Hematopoietic multipotent progenitor cell (in vitro differentiated cells): ENCODE measurements at places on chromosomes 2 and 18.

- no peak for DNase-seq
Observed at GRCh38 chr2:44572196-44572900, 210.6 kb downstream of the CAMKMT start.

DNA sequence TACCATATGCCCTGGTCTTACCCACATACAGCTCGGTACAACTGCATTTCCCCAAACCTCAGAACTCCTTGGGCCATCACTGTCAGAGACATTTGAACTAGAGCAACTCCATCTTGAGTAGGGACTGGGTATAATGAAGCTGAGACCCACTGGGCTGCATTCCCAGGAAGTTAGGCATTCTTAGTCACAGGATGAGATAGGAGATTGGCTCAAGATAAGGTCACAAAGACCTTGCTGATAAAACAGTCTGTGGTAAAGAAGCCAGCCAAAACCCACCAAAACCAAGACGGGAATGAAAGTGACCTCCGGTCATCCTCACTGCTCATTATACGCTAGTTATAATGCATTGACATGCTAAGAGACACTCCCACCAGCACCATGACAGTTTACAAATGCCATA, 131.3 kb downstream of the PIK3C3 start:
- DNase-seq = no peak

- no peak for DNase-seq
Observed at GRCh38 chr2:152171718-152172117, 3.8 kb downstream of the STAM2 start.

DNA sequence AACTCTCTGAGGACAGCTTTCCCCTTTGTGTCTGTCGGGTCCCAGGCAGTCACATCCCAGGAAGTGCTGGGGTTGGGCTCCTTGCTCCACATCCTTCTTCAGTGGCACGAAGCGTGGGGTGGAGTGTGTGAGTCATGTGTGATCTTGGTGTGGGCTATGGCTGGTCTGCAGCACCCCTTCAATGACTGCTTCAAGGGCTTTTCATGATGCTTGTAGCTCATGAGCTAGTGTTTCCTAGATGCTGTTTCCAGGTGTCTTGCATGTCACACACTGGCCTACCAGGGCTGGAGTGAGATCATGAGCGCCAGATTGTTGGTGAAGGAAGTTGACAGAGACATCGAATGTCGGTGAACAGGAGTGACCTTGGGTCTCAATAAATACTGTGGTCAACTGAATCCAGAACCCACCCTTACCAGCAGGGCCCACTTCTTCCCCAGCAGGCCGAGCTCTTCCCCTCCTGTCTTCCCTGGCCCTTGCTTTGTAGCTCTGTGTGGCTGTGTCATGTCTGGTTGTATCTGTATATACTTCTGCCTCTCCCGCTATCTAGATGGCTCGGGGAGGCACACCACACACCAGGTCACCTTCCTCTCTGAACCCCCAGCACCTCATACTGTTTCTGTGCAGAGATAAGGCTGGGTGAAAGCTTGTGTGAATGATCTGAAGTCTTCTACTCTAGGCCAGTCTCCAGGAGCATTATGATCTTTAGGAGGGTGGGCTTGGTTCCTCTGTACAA, 3.8 kb downstream of the C2orf92 start:
- DNase-seq = peak; percentile 71

GRCh38 chr2:7634409-7634808, 717.2 kb downstream of the RNF144A start:
- no peak for DNase-seq

DNA sequence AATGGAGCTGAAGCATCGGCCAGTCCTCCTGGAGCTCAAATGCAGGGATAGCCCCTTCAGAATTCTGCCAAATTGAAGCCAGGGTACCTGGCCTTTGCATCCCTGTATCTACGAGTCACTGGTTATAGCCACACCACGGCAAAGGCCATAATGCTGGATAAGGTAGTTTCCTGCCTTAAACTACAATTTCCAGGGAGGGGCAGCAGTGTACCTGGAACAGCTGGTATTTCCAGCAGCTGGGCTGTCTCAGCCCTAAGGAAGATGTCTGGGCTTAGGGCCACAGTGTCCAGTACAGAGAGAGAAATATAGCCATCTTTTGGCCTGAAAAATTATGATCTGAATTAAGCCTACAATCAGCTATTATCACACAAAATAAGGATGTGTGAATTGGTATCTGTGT, 180.3 kb downstream of the GCA start:
- no peak for DNase-seq

GRCh38 chr18:11587846-11588245, 21.6 kb upstream of the SLC35G4 start:
- DNase-seq = no peak

DNA sequence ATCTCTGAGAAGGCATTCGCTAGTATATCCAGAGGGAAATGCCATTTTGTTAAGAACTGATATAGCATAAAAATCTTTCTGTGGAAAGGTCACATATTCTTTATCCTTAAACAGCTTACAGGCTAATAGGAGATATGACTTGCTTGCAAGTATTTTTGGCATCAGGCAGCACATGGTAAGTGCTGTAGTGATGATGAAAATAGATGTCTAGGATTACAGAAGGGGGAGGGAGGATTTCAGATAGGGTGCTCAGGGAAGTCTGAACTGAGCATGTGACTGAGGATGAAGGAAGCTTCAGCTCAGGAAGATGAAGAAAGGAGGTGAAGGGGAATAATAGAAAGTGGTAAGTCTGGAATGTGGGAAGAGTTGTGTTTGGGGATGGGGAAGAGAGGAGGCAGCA, 158.5 kb upstream of the NOSTRIN start:
- no peak for DNase-seq

- DNase-seq = no peak
Observed at GRCh38 chr2:20430461-20431300, 16.2 kb upstream of the RHOB start.

GRCh38 chr18:58727776-58728500, 56.7 kb downstream of the MALT1 start:
- no peak for DNase-seq

GRCh38 chr2:8729939-8730338, 48.1 kb downstream of the ID2 start:
- DNase-seq = no peak

DNA sequence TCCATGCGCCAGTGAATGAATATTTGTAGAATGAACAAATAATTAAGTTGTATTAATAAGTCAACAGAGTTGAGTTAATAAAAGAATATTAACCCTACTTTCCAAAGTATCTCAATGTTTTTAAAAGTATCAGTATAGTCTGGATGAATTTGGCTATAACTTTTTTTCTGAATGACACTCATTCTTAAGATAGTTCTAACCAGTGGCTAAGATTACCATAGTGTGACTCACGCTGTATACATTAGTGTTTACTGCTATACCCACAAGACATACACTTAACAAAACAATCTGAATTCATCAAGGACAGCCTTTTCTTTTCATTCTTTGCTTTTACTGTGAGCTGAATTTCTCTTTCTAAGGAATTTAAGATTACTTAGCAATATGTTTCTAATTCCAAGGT, 77.0 kb upstream of the PDE1A start:
- DNase-seq = no peak

GRCh38 chr18:31658670-31659575, 25.5 kb downstream of the B4GALT6 start:
- DNase-seq = peak; percentile 89

DNA sequence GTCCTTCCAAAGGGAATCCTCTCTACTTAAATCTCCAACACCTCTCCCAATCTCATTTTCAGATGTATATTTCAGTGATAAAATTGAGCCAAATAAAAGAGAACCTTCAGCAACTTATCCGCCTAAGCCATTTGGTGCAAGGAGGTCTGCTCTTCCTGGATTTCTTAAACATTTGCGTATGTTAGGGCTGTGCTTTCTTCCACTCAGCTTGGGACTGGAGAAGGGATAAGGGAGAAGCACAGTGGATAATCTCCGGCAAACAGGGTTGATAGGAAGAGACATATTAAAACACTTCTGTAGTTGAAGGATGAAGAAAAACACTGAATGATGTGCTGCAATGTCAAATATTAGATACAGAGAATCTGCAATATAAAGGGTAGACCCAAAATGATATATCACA, 796.2 kb downstream of the KCNJ3 start:
- DNase-seq = no peak

DNA sequence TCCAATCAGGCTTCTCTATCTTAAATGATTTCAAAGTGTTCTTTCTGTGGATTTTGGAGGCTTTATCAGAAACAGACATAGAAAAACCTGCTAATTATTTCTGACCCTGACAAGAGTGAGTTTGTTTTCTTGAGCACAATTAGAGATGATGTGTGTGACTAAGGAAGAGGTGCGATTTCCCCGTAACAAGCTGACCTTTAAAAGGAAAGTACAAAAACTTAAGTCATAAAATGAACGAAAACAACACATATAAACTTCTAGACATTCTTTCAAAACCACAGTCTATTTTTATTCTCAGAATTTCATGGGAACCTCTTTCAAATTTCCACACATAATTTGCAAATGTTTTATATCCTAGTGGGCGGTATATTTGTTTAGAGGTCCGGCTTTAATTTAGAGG, 604.8 kb downstream of the CPS1 start:
- DNase-seq = no peak

GRCh38 chr2:48512571-48512970, 17.4 kb upstream of the STON1 start:
- DNase-seq = no peak

DNA sequence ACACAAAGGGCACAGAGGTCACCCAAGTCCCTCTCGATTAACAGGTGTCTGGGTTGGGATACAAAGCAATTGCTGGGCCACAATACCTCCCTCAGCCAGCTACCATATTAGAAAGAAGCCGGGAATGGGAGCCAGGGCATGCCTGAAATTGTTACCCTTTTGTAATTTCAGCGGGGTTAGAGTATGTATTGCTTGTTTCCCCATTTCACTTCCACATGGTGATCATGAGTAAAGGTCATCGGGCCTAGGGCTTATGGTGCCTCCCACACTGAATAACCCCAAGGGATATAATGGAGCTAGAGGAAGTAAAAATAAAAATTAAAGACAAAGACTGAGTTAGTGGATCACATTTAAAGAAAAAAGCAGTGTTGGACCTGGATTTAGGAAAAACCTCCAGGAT, 437.2 kb upstream of the KLHL29 start:
- no peak for DNase-seq

DNA sequence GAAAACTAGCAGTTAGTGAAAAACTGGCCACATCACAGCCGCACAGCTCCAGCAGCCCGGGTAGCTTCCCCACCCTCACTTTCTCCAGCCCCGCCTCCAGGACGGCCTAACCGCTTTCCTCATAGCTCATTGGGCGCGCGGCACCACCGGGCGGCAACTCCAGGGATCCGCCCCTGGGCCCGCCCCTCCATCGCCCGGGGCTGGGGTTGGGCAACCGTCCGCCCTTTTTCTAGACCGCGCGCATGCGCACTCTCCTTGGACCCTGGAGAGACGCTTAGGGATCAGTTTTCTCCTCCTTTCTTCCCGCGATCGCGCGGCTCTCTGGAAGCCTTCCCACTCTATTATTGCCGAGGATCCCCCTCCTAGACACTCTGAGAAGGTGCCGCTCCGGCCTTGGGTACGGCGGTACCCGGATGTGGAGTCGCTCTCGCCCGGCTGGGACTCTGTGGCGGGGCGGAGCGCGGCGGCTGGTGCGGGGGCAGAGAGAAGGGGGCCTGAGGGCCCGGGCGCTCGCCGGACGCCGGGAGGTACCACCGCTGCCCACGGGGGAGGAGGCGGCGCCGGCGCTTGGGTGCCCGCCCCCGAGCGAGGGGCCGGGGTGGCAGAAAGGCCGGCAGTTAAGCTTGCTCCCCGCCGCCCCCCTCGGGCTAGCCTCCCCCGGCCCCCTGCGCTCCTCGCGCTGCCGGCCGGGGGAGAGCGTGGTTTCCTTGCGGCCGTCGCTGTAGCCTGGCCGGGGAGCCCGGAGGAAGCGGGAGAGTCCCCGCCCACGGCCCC, at the start of gene MIB1:
Gene MIB1 (plus strand): TSS at position 255 of the 774 bp plus-strand sequence. CDS start 792 bp downstream, outside the sequence.
- DNase-seq = peak; percentile 99

- DNase-seq = peak; percentile 18
Observed at GRCh38 chr2:105121434-105121833, 83.6 kb downstream of the MRPS9 start.

GRCh38 chr2:150211164-150211631, 276.3 kb downstream of the RND3 start:
- no peak for DNase-seq

DNA sequence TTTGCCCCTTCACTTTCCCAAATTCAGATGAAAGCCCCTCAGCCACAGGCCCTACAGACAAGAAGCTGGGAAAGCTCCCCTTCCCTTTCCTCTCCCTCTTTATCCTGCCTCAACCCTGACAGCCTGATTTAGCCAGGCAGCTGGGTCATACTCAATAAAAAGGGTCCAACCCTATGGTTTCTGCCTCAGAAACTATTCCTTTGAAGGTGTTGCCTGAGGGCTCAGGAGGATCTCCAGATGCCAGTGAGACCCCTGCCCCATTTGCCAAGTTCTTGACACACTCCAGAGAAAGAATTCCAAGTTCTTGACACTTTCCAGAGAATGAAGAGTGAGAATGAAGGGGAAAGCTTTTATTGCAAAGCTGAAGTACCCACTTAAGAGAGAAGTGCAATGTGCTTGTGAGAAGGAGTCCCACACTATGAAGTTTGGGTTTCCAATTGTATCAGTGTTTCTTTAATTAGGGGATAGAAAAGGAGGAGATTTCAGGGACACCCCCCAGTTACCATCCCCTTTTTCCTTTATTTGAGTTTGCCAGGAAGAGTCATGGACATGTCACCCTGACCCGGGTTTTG, 576.2 kb downstream of the METTL4 start:
- no peak for DNase-seq

DNA sequence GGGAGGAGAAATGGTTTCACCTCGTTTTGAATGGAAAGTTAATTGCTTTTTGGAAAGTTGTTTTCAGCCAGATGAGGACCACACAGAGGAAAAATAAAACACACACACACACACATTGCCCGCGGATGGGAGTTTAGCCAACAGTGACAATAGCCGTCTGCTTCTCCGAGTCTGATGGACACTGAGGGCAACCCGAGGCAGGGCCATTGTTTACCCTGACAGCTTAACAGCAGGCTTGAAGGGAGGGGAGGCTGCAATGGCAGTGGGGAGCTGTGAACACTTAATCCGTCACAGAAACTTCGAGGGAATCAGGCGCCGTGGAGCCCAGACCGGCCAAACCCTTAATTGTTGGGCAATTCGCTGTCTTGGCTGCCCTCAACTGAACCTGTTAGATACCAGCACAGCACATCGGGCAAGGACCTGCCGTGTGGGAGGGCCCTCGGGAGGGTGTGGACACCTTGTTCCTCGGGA, 145.9 kb downstream of the ACKR3 start:
- DNase-seq = no peak

DNA sequence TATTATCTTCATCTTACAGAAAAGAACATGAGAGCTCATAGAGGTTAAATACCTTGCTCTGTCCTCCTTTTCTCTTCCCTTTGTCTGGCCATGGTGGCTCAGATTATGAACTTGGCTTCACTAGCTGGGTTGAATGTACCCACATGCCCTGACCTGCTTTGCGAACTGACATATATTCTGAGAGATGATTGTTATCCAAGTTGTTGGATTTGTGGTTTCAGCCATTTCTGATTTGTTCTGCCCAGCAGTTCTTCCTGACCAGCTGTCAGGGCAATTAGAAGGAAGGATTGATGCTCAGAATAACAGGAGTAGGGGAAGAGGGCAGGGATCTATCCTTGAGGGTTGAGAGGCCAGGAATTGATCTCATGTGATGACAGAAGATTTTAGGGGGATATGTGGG, 236.8 kb upstream of the FAM98A start:
- DNase-seq = no peak
